ENCODE measurements at places on chromosomes 2 and 18.

- no peak for DNase-seq
Observed at GRCh38 chr18:67302043-67302442, 214.5 kb downstream of the DSEL start.

DNA sequence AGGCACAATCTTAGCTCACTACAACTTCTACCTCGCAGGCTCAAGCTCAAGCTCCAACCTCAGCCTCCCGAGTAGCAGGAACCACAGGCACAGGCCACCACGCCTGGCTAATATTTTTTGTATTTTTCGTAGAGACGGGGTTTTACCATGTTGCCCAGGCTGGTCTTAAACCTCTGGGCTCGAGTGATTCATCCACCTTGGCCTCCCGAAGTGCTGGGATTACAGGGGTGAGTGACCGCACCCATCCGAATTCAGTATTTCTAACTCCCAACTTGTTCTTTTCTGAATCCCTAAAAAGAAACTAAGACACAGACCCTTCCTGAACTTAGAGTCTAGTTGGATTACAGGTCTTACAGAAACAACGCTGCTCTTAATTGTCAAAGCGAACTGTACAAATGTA is 32.3 kb upstream of the ACSL3 start:
- no peak for DNase-seq

DNA sequence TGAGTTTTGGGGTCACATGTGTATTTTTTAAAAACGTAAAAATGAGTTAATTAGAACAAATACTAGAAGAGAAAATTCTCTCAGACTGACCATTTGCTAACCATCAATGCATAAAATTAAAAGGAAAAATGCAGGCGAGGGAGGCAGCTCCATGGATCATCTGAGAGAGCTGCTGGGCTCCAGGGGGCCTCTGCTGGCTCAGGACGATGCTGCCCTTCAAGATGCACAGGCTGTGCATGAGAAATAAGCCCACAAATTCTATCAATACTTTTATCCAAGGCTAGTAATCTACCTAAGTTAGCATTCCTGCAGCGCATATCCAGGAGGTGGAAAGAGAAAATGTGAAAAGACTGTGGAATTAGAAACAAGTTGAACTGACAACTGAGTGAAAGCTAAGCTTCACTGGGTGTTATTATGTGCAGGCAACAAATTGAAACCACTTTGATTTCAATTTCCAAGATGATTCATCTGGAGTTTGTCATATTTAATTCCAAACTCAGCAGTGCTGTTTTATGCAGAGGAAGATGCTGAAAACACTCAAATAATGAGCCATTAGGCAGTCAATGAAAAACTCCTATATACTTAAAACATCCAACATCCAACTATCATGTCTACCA is 261.1 kb downstream of the NBAS start:
- DNase-seq: no peak

GRCh38 chr18:67770520-67770919 is 254.0 kb upstream of the DSEL start:
- DNase-seq: no peak

GRCh38 chr18:36247036-36247435 is 50.5 kb upstream of the FHOD3 start:
- no peak for DNase-seq

GRCh38 chr2:28357948-28358667 is 34.5 kb upstream of the FOSL2 start:
- DNase-seq: no peak

DNA sequence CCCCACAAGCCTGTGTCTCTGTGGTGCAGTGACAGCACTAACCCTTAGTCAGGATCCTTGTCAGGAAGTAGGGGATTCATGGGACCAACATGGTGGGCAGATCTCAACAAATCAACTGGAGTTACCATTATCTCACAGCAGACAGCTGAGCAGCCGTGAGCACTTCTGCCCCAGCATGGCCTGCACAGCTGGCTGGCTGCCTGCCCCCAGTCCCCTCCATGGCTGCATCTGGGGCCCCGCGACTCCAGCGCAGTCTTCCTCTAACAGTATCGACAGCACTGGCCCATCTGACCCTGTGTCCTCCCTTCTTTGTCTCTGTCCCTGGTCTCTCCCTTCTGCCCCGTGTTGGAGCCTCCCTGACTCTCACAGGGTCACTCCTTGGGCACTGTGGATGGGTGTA is 4.7 kb upstream of the ADCY3 start:
- DNase-seq: no peak
